Uterus (tissue), 4 donors: ENCODE measurements at places on chromosomes 1 and 21. TPM values are rescaled to one million over a fixed set of nuclear protein-coding genes. Genes with fewer than 3 reads are reported as not detected.
A peak's percentile ranks its signal among the peaks of the same experiment; 100 is the strongest.

GRCh38 chr21:46117586-46118315 is 19.8 kb downstream of the COL6A2 start:
- peak; percentile 13 for DNase-seq

- no peak for DNase-seq
These were observed 22.6 kb upstream of the A3GALT2 start for GRCh38 chr1:33343539-33343938.

Gene NHLH1
- not detected for total RNA-seq

- peak; percentile 31 for DNase-seq
These were observed 755 bp upstream of the THRAP3 start for GRCh38 chr1:36223381-36223995.

DNA sequence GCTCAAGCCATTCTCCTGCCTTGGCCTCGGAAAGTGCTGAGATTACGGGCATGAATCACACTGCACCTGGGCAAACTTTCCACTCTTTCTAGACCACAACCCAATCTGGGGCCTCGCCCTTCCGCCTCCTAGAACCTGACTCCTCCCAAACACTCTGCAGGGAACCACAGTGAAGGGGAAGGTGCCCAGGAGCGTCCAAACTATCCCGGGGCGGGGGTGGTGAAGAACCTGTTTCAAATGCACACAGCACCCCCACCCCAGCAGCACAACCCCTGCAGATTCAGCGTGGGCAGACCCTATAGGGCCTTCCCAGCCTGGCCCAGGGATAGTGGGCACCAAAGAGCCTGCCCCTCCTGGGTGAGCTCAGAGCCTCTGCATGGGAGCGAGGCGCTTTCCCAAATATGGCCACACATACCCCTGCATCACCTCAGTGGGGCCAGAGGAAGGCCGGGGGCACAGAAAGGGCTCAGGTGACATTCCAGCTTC is 86.9 kb downstream of the STUM start:
- peak; percentile 14 for DNase-seq

GRCh38 chr1:43783671-43784205 is 76.4 kb downstream of the ST3GAL3 start:
- no peak for DNase-seq

Gene SMYD3
- 36.4 TPM for total RNA-seq

GRCh38 chr1:29639156-29639736 is 402.9 kb downstream of the PTPRU start:
- no peak for DNase-seq

DNA sequence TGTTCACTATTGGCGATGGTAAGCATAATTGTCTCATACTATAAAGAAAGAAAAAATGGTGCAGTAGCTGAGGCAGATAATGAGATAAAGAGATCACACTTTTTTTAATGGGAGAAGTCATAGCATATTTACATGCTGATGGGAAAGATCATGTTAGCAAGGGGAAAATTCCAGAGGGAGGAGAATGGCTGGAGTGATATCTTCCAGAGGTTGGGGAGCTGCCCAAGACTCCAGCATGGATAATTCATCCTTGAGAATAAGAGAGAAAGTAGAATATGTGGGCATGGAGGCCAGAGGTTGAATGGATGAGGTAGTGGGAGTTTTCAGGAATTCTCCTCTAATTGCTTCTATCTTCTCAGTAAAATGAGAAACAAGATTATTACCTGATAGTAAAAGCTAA is 45.8 kb upstream of the RGS1 start:
- no peak for DNase-seq

DNA sequence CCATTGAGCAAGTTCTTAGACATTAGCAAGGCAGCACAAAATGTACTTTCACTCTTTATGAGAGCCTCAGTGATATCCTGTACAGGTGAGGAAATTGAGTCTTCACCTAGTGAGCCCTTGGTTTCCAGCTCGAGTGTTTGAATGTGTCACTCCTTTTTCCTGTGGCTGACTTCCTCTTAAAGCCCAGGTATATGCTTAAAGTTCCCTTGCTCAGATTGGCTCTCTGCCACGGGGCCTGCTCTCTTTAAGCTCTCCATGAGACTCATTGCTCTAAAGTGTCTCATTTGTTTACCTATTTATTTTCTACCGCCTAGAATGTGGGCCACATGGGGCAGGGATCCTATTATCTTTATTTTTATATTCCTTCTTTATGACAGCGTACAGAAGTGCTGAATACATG is 324.9 kb downstream of the SIPA1L2 start:
- DNase-seq = no peak

DNA sequence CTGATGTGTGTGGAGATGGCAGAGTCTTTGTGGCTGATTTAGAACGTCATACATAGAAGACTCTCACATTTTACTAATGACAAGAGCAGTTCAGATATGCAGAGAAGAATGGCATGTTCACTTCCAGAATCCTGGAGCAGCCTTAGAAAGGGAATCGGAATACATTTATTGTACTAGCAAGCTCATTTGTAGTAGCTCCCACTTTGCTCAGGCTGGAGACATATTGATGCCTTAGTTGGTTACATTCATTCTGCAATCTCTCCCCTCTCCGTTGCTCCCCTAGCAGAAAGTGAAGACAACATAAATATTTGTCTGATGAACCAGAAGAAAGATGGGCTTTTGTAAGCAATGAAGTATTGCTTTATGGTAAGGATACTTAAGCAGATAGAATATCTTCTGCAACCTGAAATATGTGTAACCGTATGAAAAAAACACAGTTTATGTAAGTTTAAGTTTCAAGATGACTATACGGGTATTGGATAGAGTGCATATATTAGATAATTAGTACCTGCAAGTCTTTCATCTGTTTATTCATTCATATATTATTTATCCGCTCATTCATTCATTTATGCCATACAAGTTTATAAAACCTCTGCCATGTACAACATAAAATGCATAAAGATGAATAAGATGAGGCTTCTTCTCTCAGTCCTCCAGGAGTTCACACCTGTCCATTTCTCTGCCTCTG is 135.7 kb downstream of the CNIH3 start:
- DNase-seq = no peak

DNA sequence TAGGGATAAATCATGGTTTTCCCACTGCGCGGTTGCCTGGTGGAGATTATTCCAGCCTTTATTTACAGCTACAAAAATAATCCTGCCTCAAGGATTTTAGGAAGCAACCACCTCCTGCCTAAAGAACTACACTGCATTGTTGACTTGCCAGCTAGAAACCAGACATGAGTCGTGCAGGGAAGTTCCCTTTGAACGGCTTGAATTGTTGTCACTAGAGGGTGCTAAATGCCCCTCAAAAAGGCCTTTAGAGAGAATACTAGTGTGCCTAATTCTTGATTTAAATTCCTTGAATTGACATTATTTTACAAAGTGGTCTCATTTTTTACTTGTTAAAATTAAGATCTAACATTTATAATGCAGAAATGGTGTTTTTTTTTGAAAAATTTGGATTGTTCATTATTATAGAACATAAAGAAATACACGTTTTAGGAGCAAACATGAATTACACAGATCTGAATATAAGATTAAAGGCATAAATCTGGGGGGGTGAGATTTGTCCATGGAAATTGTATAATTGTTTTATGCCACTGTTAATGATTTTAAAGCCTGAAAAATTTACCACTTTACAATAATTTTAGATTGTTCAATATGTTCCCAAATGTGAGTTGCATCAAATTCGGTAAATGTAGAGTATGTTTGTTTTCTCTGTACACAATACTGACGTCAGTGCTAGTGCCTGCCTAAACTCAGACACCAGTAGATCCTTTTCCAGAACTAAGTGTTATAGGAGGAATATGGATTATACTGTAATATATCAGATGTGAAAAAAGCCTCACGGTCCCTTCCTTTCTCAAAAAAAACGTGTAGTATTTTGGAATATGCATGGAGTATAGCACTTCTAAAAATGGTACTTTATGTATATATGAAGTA is 7.6 kb upstream of the ERG start:
- DNase-seq = no peak

DNA sequence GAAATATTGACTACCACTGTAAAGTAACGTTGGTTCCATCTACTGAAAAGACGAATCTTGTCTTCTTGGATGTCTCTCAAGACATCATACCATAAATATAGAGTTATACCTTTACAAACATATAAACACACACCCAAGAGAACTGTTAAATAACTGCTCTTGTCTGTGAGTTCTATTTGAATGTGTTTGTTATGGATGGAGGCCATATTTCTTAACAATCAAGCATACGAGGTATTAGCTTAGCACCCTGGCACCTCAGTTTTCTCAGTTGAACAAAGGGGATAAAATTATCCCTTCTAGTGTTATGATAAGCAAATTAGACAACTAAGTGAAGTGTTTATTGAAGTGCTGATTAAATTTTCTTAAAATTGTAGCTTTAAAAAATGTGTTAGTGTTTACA is 336.6 kb upstream of the ZRANB2 start:
- DNase-seq = no peak

GRCh38 chr1:94098585-94099111 is 22.3 kb downstream of the ABCA4 start:
- no peak for DNase-seq

DNA sequence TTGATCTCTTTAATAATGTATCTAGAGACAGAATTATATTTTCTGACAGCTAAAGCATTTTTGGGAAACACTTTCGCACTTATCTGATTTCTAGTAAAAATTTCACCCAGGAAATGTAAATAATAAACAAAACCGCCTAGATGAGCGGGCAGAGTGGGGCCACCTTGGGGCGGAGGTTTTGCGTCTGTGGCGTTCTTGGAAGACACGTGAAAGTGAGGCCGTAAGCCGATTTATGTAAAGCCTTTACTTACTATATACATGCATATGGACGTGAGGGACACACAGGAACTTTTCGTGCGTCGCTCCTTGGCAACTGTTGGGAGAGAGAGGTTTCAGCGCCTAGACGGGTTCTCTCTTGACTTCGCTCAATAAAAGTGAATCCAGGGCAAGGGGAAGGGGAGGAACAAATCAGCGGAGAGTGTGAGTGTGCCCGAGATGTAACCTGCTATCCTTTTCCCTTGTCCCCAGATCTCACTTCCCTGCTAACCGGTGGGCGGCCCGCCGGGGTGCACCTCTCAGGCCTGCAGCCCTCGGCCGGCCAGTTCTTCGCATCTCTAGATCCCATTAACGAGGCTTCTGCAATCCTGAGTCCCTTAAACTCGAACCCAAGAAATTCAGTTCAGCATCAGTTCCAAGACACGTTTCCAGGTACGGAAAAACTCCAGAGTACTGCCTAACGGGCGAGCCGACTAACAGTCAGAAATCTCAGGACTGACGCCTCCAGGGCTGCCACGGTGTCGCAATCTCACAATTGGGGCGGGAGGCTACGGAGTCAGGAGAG is 1.7 kb downstream of the HLX start:
- DNase-seq = peak; percentile 42

- DNase-seq = no peak
These were observed 48.3 kb downstream of the TRIM62 start for GRCh38 chr1:33133478-33134105.

DNA sequence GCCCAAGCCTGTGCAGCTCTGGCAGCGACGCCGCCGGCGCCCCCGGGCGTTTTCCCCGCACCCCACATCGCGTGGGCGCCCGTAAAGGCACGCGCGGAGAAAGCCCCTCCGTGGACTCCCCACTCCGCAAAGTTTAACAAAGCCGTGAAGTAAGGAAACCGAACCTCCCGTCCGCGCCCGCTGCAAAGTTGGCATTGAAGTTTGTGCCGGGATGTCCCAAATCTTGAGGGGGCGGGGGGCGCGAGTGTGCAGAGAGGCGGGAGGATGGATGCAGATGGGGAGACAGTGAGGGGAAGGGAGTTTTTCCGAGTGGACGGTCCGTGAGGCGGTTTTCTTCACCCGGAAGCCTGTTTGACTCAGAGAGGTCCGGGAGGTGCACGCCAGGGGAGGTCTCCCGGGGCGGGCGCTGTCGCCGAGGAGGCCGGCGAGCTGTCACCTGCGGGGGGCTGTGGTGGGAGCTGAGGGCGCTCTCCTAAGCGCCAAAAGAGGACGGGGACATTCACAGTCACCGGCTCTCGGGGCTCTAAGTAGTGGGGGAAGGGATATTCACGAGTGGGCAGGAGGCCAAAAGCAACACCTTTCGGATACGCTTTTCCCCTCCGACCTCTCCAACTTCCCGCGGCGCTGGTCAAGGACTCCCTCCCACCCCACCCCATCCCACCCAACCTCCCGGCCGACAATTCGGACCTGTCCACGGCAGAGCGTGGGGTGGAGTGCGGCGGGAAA is 1.3 kb downstream of the WLS start:
- DNase-seq = peak; percentile 37

DNA sequence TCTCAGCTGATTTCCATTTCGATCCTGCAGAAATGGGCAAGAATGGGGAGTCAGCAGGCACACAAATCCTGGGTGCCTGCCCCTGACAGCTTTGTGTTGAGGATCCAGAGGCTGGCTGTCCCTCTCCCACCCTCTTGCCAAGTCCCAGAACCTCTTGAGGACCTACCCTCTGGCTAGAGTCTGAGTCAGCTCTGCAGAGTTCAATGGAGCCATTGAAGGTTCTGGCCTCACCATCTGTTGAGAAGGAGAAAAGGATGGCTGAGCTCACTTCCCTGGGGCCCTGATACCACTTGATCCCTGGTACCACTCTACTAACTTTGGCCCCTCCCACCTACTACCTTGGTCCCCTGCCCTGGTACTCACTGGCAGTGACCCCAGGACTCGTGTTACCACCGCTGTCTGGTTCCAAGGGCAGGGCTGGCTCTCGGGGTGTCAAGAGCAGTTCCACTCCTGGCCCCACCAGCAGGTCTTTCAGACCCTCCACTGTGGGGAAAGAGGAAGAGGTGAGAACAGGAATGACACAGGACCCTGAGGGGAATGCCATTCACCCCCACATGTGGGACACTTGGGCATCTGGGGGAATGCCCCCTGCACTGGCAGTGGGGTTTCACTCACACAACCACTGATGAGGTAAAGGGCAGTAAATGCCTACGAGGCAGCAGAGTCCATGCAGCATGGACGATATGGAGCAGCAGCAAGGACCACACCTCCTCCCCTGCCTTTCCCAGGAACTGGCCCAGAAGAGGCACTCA is 10.5 kb downstream of the RXFP4 start:
- no peak for DNase-seq

- no peak for DNase-seq
These were observed 26.3 kb upstream of the IER5 start for GRCh38 chr1:181061891-181062835.

GRCh38 chr1:12056331-12056841 is 6.7 kb upstream of the TNFRSF8 start:
- no peak for DNase-seq

Gene IVL
- not detected for total RNA-seq

- no peak for DNase-seq
These were observed 86.5 kb downstream of the VPS13D start for GRCh38 chr1:12316331-12316730.

- peak; percentile 68 for DNase-seq
These were observed 24.9 kb downstream of the NID1 start for GRCh38 chr1:236039740-236040685.

Gene GCSAML
- 1.5 TPM for total RNA-seq
